ENCODE measurements at places on chromosomes 4 and X.

- DNase-seq = no peak
These were observed 54.3 kb downstream of the NRK start for GRCh38 chrX:105876658-105877057.

DNA sequence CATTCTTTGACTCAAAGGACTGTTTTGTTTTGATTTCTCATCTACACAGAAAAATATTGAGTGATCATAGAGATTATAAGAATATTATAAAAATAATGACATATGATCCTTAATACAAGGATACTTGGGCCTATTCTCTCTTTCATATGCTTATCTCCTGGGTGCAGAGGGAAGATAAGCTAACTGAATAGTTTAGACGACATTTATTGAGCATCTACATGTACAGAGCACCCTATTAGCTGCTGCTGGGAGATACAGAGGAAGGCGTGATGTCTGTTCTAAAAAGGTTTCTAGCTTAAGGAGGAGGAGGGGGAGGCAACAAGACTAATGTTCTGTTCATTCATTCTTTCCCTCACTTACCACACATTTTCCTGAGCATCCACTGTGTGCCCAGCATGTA lies 106.8 kb downstream of the HDAC8 start:
- no peak for DNase-seq

- no peak for DNase-seq
These were observed 90.2 kb upstream of the UNC5C start for GRCh38 chr4:95638920-95639501.

GRCh38 chr4:10806953-10807645 lies 122.5 kb upstream of the CLNK start:
- no peak for DNase-seq

DNA sequence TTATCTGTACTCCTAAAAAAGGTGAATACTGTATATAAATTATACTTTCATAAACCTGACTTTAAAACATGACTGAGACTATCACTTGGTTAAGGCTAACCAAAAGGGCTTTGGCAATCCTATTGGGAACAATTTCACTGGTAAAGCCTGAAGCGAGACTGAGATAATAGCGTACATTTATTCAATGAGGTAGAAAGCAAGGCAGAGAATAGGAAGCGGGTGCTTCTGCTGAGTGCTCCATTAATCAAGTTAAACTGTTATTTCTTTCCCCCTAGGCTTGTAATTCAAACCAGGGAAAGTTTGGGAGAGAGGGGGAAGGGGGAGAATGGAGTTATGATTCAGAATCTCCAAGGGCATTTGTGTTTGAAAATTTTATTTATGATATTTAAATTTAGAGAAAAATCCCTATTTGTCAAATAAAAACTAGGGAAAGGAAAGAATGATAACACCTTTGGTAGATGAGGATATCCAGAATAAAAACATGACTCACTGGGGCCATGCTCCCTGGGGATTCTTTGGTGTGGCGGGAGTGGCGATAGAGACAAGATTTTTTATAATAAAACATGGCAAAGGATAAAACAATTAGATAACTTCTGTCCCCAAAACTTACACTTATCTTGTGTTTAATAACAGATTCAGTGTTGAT lies 34.6 kb upstream of the SORBS2 start:
- DNase-seq = no peak

DNA sequence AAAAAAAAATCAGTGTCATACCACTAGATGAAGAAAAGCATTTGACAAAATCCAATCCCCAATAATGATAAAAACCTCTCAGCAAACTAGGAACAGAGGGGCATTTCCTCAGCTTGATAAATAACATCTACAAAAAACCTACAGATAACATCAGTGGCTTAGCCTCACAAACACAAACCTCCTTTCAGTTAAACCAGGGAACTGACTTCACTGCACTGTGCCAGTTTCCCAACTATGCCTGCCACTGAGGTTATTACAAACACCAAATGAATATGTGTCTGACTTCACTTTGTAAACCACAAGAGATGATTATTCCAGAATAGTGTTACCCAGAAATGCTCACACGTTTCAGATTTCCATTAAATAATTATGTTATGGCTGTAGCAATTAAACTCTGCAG lies 15.3 kb downstream of the MTMR8 start:
- no peak for DNase-seq

GRCh38 chrX:69136546-69137331 lies 28.5 kb downstream of the PJA1 start:
- DNase-seq = no peak

DNA sequence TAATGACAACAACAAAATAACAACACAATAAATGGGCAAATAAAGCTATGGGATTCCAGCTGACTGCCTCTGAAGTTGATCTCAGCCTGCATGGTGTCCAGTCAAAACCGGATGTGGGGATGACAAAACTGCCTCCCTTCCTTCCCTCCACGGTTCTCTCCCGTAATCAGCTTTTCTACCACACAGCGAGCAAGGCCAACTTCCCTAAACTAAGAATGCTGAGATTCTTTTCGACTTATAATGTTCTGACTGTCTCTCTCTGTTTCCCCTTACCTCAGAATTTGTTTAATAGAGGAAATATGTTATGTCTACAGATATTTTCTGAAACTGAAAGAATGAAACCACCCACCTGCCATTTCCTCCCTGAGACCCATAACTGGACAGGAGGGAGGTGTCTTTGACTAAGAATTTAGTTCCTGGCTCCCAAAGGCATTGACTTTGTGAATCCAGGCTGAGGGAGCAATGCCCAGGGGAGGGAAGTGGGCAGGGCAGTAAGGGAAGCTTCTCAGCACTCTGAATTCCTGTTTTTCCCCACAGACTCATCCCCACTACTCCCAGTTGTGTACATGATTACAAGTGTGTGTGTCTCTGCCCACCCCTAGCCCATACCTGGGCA lies 1.0 kb upstream of the TLR1 start:
- DNase-seq = peak; percentile 85

DNA sequence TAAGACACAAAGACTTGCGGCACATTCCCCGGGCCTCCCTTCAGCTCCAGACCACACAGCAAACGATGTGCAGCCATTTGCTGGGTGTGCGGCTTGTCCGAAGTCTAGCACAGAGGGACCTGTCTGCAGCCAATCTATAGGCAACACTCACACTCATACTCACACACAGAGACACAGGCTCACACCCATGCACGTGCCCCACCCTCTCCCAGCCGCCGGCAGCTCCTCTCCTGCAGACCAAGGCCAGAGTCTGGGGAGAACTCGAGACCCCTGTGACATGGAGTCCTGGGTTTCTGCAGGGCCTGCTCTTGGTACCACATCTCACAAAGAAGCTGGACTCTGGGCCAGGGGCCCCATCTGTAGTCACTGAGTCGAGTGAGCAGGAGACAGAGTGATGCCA lies 245.4 kb upstream of the PSAPL1 start:
- DNase-seq = no peak

DNA sequence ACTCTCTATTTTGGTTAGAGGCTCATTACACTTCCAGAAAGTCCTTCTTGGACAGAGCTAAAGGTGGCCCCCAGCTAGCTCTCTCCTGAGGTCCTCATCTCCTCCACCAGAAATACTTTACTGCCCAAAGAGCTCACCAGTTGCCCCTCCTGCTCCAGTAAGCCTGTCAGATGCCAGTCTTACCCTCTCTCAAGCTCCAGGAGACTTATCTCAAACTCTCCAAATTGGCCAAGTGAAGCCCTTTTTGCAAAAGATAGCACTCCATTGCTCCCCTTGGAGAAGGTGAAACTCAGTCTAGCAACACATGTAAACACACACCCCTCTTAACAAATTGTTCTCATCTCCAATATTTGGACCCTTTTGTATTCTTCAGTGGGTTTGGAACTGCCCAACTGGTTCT lies 128.5 kb downstream of the ZNF330 start:
- no peak for DNase-seq

- no peak for DNase-seq
These were observed 66.9 kb downstream of the STOX2 start for GRCh38 chr4:183971929-183972490.

GRCh38 chr4:121707344-121707743 lies 10.6 kb upstream of the ANXA5 start:
- DNase-seq = no peak

GRCh38 chr4:71860643-71861042 lies 76.8 kb upstream of the GC start:
- DNase-seq = no peak

- DNase-seq = no peak
These were observed 24.1 kb upstream of the PBDC1 start for GRCh38 chrX:76148753-76149152.

DNA sequence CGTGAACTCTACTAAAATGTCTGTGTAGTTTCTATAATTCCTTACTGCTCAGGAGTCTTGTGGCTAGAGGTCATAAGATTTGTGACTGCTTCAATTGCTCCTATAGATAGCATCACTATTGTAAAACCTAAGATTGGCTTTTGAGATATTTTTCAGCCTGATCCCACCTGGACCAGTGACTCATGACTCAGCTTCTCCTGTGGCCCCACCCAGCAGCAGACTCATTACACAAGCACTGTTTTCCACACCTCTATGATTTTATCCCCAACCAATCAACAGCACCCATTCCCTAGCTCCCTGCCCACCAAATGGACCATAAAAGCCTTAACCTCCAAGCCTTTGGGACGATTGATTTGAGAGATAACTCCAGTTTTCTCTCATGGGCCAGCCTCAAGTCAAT lies 1157.0 kb upstream of the INTU start:
- no peak for DNase-seq

GRCh38 chr4:138685316-138685715 lies 330.3 kb upstream of the NOCT start:
- no peak for DNase-seq

GRCh38 chrX:53354669-53355068 lies 67.8 kb downstream of the SMC1A start:
- no peak for DNase-seq

DNA sequence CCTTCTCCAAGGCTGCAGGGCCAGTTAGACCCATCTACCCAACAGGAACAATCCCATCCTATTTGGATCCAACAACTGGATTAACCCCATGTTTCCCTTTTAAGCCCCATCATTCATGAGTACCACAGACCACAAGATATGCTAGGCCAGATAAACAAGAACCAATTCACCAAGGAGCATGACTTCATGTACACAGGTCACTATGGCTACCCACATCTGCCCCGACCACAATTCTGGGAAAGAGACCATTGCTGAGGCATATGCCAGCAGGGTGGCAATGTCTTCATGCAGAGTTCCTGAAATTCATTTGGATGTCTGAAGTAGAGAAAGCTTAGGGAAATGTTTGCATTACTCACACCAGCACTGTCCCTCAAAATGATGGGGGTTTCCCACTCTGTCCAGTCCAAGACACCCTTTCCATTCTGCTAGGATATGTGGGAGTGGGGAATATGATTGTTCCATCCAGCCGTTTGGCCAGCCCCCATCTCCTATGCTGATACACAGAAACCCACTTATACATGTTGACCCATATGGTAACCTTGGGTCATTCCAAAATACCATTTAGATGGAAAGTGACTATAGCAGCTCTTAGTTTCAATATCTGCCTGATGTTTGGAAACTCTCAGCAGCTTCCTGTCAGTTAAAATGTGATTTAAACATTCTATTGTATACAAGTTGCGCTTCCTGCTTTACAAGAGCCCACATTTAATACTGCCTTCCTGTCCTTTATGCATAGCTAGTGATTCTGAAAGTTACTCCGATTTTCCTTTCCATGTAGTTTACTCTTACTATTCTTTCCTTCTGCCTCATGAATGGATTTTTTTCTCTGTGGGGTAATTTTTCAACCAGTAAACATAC lies 129.0 kb downstream of the AMMECR1 start:
- no peak for DNase-seq

GRCh38 chr4:60039908-60040307 lies 1160.2 kb upstream of the ADGRL3 start:
- DNase-seq = no peak

DNA sequence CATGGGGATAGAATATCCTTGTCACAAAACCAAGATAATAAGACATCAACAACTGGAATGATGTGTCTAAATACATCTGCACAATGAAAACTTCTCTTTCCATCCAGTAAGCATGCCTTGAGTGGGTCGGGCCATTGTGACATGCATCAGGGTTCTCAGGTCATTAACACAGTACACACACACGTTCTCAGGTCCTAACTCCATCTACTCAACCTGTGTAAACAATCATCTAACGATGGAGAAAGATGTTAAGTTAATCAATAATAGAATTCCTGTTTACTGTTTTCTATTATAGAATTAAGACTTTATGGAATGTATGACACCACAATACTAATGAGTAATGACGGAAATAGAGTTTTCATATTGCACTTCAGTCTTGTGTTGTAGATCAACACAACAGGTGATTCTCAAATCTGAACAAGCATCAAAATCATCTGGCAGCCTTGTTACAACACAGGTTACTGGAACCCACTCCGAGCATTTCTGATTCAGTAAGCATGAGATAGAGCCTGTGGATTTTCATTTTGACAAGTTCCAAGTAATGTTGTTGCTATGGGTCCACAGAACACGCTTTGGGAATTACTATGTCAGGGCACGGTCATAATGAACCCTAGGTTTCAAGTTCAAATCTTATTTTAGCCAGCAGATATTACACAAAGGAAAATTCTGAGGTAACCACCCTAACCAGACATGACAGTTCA lies 315.8 kb upstream of the TEX13C start:
- no peak for DNase-seq

DNA sequence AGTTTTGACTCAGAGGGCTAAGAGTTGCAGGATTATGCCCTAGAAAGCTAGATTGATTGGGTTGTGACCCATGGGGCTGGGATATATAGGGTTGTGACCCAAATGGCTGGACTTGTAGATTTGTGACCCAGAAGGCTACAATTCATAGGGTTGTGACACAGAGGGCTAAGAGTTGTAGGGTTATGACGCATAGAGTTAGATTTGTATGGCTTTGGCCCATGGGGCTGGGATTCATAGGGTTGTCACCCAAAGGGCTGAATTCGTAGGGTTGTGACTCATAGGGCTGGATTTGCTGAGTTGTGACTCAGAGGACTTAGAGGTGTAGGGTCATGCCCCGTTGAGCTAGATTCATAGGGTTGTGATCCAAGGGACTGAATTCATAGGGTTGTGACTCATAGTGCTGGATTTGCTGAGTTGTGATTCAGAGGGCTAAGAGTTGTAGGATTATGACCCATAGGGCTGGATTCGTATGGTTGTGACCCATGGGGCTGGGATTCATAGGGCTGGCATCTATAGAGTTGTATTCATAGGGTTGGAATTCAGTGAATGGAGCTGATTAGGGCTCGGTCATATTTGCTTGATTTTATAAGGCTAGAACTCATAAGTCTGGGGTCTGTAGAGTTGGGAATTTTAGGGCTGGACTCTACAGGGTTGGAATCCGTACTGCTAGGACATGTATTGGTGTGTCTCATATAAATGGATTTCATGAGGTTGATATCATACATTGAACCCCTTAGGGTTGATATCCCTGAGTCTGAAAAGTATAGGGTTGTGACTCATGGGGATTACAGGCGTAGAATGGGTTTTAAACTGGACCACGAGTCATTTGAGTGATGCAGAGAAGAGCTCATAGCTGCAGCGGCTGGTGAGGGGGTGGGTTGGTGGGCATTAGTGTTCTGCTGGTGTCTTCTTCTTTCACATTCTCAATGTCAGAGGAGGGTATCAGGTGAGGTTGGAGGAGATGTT lies 125.7 kb downstream of the CRLF2 start:
- no peak for DNase-seq

- DNase-seq = no peak
These were observed 166.3 kb downstream of the FNIP2 start for GRCh38 chr4:158934996-158935669.
